GM19239 (cell line): ENCODE measurements at places on chromosomes 12 and 14.

- DNase-seq = no peak
Measured at GRCh38 chr14:85934886-85935254, 404.9 kb downstream of the FLRT2 start.

DNA sequence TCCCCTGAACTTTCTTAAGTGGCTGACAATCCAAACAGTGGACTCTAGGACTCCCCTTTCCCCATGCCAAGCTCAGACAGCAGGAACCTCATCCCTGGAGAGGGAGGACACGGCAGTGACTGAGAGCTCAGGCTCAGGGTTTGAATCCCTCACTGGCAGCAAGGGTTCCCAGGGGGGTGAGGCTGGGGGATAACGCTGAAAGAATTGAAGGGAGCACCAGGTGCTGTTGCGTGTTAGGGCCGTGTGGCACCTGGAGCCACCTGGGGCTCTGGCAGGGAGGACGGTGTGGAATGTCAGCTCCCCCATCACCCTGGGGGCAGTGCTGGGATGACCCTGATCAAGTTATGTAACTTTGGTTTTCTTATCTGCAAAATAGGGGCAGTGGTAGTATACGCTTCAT is 40.1 kb downstream of the ANO2 start:
- no peak for DNase-seq

- no peak for DNase-seq
Measured at GRCh38 chr14:38367922-38368321, 112.0 kb upstream of the CLEC14A start.

DNA sequence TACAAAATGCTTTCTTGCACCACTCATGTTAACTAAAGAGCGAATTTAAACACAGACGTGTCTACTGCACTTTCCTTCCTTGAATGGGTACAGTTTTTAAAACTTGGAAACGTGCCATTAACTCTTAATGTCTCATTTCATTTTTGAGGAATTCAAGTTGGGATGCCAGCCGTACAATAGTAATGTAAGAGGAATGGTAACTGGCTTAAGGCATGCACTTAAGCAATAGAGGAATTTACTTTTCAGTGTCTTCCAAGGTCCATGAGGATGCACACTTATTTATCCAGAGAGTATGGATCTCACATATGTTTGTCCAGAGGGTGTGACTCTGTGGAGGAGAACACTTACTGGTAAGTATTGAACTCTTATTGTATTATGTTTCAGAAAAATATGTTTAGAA is 52.9 kb downstream of the PPP4R4 start:
- no peak for DNase-seq

DNA sequence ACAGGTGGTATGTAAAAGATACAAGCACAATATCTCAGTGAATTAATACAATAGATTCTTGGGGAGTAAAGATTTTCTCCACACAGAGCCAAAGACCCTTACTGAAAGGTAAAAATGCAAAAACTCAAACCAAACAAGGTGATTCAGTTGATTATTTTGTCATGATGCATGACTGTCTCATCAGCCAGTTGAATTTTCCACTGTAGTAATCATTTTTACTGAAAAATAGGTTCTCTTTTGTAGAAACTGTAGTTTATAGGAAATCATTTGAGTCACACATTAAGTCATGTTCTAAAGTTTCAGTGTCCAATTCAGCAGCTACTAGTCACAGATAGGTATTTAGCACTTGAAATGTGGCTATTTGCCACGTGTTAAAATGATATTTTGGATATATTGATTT is 53.6 kb downstream of the PPFIA2 start:
- DNase-seq = no peak

- DNase-seq = no peak
Measured at GRCh38 chr14:100667656-100668055, 59.0 kb upstream of the DLK1 start.

- DNase-seq = no peak
Measured at GRCh38 chr12:113978080-113978479, 12.0 kb upstream of the RBM19 start.

- DNase-seq = no peak
Measured at GRCh38 chr14:24237463-24237955, 4.8 kb downstream of the GMPR2 start.

GRCh38 chr12:76308866-76309265 is 39.3 kb downstream of the BBS10 start:
- DNase-seq = no peak

- no peak for DNase-seq
Measured at GRCh38 chr12:25594376-25594775, 41.3 kb upstream of the LMNTD1 start.
